ENCODE measurements at places on chromosomes 4 and X. TPM values are rescaled to one million over a fixed set of nuclear protein-coding genes. Genes with fewer than 3 reads are reported as not detected.

DNA sequence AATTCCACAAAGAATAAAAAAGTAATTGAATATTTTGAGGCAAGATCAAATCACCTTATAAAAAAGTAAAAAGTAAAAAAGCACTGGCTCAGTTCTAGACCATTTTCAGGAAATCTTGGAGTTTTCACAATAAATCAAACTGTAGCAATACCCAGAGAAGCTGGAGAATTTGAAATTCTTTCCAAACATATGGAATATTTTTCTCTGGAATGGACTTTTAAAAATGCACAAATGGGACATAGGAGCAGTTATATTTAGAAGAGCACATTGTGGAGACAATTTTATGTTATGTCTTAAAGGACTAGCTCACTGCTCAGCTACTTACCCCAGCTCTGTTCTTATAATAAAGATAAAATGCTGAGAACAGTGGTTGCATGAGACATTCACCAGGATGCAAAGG, 211.9 kb upstream of the KIT start:
- DNase-seq, result no peak

DNA sequence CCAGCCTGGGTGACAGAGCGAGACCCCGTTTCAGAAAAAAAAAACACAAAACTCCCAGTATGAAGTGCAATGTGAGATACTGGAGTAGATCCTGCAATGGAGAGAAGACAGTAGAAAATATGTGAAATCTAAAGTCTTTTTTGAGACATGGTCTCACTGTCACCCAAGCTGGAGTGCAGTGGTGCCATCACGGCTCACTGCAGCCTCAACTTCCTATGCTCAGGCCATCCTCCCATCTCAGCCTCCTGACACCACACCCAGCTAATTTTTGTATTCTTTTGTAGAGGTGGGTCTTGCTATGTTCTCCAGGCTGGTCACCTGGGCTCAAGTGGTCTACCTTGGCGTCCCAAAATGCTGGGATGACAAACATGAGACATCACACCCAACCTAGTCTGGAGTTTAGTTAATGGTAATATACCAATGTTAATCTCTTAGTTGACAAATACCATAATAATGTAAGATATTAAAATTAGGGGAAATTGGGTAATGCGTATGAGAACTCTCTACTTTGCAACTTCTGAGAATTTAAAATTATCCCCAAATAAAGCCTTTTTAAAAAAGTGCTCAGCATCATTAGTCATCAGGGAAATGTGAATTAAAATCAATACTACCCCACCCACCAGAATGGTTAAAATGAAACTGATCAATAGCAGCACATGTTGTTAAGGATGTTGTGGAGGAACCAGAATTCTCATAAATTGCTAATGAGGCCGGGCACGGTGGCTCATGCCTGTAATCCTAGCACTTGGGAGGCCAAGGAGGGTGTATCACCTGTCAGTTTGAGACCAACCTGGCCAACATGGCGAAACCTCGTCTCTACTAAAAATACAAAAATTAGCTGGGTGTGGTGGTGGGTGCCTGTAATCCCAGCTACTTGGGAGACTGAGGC, 15.0 kb downstream of the RBMX start:
- no peak for DNase-seq

DNA sequence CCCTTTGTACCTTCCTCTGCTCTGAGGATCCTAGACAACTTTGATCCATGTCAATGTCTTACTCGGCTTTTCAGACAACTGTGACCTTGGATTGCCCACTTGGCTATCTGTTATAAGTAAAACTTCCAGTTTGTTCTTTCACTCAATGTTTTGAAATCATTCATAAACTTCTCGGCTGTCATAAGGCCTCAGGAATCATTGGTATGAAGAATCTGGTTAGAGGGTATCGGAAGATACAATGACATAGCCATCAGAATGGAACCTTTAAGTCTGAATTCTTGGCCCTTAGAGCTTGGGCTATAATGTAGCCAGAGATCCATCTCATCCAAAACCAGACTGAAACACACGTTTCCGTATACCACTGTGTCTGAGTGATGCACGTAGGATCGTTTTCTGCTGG, 59.0 kb upstream of the WDR1 start:
- no peak for DNase-seq

- no peak for DNase-seq
These were observed 11.1 kb upstream of the GABRE start for GRCh38 chrX:151985531-151985930.

GRCh38 chrX:106243376-106243775, 75.3 kb downstream of the PWWP3B start:
- DNase-seq, result no peak

IBSP gene
- total RNA-seq, result not detected

GPR34 gene
- 6.4 TPM for total RNA-seq

MAB21L2 gene
- total RNA-seq, result 0.11 TPM

GRCh38 chrX:70907900-70908299, 611 bp downstream of the TEX11 start:
- no peak for DNase-seq

PRRG3 gene
- 2.2 TPM for total RNA-seq

SMR3B gene
- not detected for total RNA-seq

USP26 gene
- not detected for total RNA-seq

TCEAL2 gene
- total RNA-seq, result 0.27 TPM

DNA sequence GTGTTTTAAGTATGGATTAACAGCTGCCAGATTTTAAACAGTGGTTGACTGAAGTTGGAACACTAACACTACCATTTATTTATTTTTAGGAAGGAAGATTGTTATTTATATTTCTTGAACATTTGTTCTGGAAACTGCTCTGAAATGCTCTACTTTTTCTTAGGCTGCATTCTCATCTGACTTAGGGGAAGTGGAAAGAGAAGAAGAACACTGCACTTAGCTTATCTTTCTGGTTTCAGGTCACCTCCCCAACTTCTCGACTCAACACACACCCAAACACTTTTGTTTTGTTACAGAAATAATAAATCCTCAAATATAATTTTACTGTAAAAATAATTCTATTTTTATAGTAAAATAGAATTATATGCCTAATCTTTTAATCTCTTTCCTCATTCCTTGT, 18.6 kb downstream of the BLTP1 start:
- DNase-seq, result no peak

DNA sequence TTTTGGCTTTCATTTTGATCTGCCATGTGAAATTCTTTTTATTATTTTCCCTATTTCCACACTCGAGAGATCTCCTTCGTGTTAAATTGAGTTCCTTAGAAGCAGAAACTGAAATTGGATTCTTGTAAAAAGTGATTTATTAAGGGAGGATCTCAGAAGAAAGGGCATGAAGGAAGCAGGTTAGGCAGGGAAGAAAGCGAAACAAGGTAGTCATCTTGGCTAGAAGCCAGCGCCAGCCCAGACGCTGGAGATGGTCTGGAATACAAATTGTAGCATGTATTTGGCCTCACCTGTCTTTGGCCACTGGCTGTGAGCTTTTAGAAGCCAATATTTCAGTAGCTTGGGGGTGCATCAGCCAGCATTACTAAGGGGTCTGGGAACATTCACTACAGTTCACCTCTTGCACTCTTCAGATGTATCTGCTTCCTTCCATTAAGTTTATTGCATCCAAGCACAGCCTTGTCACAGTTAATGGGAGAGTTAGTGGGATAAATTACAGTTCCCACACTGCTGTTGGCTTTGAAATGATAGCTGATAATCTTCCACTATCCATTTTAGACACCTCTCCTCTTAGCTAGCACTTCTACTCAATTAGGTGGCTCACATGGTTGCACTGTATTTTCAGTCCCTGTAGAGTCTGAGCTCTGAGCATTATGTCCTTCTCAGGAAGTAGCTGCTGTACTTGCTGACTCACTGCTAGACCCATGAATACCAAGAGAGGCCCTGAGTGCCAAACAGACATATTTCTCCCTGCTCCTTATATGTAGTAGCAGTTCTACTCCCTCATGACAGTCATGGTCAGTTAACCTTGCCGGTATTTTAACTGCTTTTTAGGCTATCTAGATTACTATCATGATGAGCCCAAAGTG, 14.6 kb downstream of the GRXCR1 start:
- DNase-seq, result no peak

- no peak for DNase-seq
These were observed 43.7 kb downstream of the UGT8 start for GRCh38 chr4:114642173-114642780.

DNA sequence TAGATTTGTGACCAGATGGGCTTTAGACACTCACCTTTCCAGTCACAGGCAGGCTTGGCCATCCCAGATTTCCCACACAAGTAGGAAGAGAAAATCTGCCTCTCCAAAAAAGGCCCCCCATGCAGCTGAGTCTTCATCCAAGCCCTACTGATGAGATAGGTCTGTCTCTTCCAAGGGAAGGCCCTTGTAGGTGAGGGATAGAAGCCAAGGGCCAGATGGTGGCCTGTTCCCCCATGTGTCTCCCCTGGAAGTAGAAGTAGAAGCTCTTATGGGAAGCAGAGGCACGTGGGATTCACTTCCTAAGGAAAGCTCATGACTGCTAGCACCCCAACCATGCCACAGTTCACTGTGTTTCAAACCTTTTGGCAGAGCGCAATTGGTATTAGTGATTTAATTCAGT, 81.5 kb downstream of the REPS2 start:
- DNase-seq, result no peak

GPR173 gene
- total RNA-seq, result 0.67 TPM

GRCh38 chrX:43500246-43500645, 155.9 kb upstream of the MAOA start:
- DNase-seq, result no peak

DNA sequence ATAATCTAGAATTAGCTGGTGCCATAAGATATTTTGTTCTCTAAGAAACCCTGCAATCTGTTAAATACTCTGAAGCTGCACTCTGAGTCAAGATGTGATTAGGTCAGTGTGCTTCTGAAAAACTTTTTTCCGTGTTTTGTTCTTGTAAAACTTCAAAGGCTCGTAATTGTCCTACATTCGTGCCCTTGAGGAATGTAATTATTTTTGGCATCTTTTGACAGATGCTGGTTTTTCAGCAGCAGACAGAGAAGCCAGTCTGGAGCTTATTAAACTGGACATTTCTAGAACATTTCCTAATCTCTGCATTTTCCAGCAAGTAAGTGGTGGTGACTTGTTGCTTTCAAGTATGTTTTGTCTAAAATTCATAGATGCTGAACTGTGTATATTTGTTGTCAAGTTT, 36.8 kb upstream of the TADA2B start:
- no peak for DNase-seq

DNA sequence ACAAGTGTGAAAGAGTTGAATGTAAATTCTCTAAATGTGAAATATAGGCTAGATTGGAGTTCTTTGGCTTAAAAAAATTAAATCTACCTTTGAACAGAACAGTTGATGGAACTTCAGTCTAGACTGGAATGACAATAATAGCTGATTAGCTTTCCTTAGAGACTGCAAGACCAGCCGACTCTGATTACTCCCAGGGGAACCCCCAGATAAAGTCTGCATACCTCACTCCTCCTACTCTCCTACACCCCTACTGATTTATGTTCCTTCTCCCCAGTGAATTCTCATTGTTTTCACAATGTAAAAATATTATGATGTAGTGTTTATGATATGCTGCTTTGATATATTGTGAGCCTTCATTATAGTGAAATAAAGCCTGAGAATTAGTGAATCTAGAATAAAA, 241.3 kb downstream of the CFAP299 start:
- DNase-seq, result no peak

GRCh38 chr4:137124278-137124932, 407.9 kb downstream of the PCDH18 start:
- DNase-seq, result no peak

GRCh38 chr4:185849664-185850550, 37.9 kb upstream of the SORBS2 start:
- DNase-seq, result peak; percentile 45

GRCh38 chr4:76206222-76206942, 7.2 kb downstream of the SCARB2 start:
- no peak for DNase-seq

DNA sequence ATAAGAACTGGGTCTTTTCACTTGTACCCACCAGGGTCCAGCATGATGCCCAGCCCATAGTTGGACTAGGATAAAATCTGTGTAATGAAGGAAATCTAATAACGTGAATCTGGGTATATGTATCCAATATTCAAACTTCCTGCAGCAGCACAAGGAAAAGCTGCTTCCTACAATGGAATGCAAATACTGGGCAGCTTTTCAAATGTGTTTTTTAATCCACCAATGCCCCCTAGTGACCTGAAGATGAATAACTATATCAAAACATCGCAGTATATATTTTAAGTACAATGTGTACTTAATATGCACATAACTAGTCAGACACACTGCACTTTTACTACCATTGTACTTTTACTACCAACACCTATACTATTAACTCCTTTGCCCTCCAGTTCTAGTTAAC, 5.3 kb downstream of the APOO start:
- DNase-seq, result no peak

DNA sequence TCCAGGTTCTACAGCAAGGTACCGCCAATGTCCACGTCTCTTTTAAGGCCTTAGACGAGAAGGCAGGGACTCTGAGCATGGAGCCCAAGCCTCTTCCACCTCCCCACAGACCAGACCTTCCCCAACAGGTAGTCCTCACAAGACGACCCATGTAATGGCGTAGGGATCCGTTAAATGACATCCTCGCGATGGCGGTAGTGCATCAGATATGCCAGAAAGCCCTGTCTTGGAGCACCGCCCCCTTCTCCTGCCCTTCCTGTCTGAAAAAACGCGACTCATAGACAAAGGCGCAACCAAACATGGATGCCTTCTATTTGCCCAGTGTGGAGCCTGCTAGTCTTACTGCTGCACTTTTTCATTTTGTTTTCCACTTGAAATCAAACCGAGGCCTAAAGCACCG, 185.4 kb downstream of the OR13H1 start:
- no peak for DNase-seq

- DNase-seq, result no peak
These were observed 131.3 kb downstream of the FHDC1 start for GRCh38 chr4:153067376-153067775.

NIPAL1 gene
- 0.43 TPM for total RNA-seq

DNA sequence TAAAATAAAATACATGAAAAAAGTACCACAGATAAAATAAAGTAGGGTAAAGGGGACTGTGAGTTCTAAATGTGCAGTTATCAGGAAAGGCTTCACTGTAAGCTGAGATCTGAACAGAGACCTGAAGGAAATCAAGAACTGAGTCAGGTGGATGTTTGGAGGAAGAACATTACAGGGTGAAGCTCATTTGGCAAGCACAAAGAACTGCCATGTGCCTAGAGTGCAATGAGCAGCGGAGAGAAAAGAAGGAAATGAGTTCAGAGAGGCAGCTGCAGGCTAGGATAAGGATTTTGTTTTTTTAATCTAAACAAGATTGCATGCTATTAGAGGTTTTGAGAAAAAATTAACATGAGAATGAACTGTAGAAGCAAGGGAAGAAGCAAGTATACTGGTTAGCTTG, 373.1 kb downstream of the STPG2 start:
- DNase-seq, result no peak

FRAS1 gene
- 2.5 TPM for total RNA-seq

MAGEA6 gene
- not detected for total RNA-seq

GRCh38 chr4:48692897-48693296, 87.2 kb downstream of the FRYL start:
- no peak for DNase-seq

DNA sequence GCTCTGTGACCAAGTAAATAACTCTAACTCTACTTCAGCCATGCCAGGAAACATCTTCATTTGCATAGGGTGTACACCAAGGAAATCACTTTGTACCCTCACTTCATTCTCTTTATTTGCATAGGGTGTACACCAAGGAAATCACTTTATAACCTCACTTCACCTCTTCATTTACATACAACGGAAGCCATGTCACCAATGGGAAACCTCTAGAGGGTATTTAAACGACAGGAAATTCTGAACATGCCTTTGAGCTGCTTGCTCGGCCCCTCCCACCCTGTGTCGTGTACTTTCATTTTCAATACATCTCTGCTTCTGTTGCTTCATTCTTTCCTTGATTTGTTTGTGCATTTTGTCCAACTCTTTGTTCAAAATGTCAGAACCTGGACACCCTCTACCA, 848.1 kb upstream of the FRG1 start:
- no peak for DNase-seq

MAGEE1 gene
- total RNA-seq, result 2.5 TPM
